Naive thymus-derived CD8-positive, alpha-beta T cell (primary cell): ENCODE measurements at places on chromosomes 4 and X.

DNA sequence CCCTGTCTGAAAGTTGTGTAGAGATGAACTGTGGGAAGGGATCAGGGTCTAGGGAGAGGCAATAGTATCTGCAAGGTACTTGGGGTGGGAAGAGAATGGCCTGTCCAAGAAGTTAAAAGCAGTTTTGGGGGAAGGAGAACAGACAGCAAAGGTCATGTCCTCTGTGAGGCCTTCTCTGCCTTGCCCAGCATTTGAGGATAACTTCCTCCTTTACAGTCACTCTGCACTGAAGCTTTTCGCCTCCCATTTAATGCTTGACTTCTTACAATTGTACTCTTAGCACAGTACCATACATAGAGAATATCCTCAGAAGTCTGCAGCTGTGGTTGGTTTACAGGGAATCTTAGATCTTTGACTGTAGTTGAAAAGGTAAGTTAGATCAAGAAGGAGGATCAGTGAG is 121.8 kb upstream of the AP1S2 start:
- no peak for DNase-seq

DNA sequence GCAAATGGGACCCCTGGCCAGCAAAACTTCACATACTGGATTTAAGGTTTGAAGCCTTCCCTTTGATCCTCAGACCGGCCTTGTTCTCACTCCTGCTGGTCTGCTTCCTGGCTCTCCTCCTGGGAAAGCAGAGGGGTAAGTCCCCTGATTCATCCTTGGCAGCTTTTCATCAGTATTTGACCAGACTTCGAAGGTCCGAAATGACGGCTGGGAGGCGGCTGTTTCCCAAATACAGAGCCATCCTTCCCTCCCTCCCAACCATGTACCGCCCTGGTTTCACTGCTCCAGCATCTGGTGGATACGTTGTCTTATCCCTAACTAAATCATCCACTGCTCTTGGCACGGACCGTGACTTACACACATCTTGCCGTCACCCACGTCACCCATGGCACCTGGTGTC is 265.5 kb downstream of the BCOR start:
- DNase-seq = no peak

- no peak for DNase-seq
Observed at GRCh38 chr4:54904953-54905352, 220.4 kb downstream of the KDR start.

GRCh38 chr4:85058551-85058950 is 92.1 kb upstream of the WDFY3 start:
- no peak for DNase-seq

GRCh38 chr4:119526786-119527550 is 101.6 kb downstream of the PDE5A start:
- DNase-seq = no peak

GRCh38 chr4:153154007-153154975 is 50.0 kb upstream of the TRIM2 start:
- DNase-seq = peak; percentile 21

DNA sequence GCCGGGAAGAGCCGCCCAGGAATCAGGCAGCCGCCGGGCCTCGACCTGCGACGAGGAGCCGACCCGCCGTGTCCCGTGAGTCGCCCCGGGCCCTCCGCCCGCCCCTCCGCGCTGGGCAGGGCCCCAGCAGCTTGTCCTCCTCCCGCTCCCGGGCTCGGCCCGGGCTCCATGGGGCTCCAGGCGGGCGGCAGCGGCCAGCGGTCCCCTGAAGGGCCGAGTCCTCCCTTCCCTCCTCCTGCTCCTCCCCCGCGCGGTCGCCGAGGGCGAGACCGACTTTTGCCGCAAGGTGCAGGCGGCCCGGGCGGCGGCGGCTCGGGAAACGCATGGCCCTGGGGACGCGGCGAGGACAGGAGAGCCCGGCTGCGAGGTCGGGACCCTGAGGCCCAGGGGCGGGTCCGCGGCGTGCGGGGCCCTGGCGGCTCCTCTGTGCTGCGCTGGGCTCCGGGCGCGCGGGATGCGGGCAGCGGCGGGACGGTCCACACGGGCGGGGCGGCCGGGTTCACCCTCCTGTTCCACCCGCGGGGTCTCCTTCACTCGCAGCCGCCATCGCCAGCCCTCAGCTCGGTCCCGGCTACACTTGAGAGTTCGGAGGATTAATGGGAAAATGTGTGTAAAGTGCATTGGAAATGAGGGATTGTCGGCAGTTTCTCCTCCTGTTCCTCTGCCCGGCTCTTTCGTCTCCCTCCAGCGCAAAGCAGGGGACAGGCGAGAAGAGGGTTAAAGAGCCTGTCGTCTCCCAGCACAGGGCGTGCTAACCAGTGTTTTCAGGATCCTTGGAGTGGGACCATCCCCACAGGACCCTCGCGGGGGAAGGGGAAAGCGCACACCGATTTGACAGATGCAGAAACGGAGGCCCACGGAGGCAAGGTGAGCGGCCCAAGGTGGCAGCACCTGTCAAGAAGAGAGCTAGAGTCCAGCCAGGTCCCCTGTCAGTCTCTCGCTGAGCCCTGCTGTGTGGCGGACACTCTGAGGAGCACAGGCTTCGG is 16.6 kb upstream of the ZNF718 start:
- no peak for DNase-seq

GRCh38 chrX:123172869-123173268 is 11.2 kb upstream of the GRIA3 start:
- no peak for DNase-seq

GRCh38 chrX:152170621-152171020 is 32.2 kb upstream of the MAGEA10 start:
- DNase-seq = no peak

DNA sequence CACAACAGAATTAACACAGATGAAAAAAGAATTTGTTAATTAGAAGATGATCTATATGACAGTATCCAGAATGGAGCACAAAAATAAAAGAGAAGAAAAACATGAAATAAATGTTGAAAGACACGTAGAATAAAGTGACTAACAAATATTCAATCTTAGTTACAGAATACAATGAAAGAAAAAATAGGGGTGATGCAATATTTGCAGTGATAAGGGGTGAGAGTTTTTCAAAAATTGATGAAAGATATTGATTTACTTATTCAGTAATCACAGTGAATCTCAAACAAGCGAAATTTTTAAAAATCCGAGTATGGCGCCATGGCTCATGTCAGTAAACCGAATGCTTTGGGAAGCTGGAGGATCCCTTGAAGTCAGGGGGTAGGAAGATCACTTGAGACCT is 20.2 kb upstream of the RAB28 start:
- DNase-seq = no peak

GRCh38 chrX:118694638-118695037 is 32.8 kb upstream of the IL13RA1 start:
- DNase-seq = no peak

GRCh38 chrX:43188296-43188695 is 410.3 kb upstream of the PPP1R2C start:
- no peak for DNase-seq

- DNase-seq = no peak
Observed at GRCh38 chr4:118743867-118744266, 58.7 kb downstream of the METTL14 start.

- no peak for DNase-seq
Observed at GRCh38 chr4:34850968-34851367, 1393.3 kb downstream of the ARAP2 start.

DNA sequence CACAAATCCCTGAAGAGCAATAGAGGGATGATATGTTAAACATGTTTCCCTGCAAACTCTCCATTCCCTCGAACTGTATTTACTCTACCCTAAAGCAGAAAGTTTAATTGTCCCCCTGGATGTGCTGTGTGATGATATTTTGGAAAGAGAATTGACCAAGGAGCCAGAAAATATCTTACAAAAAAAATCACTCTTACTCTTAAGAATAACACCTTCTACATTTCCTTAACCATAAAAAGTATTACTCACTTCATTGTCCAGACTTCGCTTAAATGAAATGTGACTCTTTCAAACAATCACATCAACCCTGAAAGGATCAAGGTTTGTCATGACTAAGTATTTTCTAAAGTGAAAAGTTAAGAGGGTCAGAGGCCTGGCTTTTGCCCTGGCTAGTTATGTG is 49.0 kb upstream of the EGFL6 start:
- no peak for DNase-seq

GRCh38 chr4:2798399-2799223 is 5.7 kb downstream of the SH3BP2 start:
- DNase-seq = no peak

DNA sequence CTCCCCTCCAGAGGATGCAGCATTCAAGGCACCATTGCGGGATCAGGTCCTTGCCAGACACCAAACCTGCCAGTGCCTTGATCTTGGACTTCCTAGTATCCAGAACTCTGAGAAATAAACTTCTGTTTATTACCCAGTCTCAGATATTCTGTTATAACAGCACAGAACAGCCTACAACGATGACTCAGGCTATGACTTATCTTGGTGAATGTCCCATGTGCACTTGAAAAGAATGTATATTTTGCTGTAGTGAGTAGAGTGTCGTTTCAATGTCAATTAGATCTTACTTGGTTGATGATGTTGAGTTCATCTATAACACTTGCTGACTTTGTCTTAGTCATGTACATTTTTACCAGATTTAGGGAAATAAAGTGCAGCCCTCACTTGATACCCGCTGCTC is 34.5 kb upstream of the PGRMC1 start:
- no peak for DNase-seq

GRCh38 chrX:148135738-148136137 is 154.6 kb downstream of the FMR1NB start:
- DNase-seq = no peak

GRCh38 chr4:185424905-185425646 is 688 bp downstream of the UFSP2 start:
- DNase-seq = no peak

- no peak for DNase-seq
Observed at GRCh38 chrX:25144043-25144940, 128.5 kb upstream of the ARX start.

GRCh38 chr4:52592287-52592686 is 66.8 kb downstream of the USP46 start:
- no peak for DNase-seq

DNA sequence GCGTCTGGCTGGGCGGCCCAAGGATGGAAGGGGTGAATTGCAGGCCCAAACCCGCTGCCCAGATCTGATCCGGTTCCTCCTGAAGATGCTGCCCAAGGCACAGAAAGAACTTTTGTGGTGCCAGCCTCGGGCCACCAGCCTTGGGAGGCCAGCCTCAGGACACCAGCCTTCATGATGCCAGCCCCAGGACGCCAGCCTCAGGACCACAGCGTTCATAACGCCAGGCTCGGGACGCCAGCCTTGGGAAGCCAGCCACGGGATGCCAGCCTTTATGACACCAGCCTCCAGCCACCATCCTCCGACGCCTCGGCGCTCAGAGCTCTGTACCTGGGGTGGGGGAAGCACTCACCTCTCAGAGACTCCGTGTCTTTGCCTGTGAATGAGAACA is 107.8 kb downstream of the ADRA2C start:
- DNase-seq = no peak
